ENCODE measurements at places on chromosomes 2 and 18.

GRCh38 chr2:113686537-113686936 lies 59.5 kb downstream of the RABL2A start:
- DNase-seq: no peak

DNA sequence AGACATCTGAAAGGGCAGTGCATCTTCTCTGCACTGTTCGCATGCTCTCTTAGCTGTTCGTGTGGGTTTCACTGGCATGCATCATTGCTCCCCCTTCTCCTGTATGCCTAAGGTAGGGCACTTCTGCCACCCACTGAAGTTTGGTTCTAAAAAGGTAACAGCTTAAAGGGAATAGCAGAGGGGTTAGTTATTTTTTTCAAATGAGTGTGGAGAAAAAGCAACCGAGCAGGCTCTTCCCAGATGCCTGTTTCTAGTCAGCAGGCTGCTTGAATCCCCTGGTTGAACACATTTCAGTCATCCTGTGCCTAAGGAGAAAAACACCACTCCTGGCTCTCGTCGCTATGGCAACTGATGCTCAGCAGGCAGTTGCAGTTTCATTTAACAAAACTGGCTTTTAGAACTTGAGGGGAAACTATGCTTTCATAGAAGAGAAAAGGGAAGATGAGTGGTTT lies 69.8 kb upstream of the GALNT3 start:
- no peak for DNase-seq

DNA sequence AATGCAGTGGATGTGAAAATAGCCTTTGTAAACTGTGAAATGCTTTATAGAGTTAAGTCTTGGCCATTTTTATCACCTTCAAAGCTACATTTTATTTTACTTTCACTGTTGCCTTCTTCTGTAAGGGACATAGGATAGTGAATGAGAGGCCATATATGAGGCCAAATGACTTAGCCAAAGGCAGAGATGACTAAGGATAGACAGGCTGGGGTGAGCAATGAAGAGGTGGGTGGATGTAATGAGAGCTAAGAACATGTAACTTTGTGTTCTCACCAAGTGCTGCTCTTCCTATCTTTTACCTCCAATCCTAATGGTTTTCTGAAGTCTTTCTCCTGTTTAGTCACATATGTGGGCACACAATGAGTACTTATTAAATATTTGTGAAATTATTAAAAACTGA lies 101.9 kb downstream of the MBD5 start:
- peak; percentile 37 for DNase-seq

DNA sequence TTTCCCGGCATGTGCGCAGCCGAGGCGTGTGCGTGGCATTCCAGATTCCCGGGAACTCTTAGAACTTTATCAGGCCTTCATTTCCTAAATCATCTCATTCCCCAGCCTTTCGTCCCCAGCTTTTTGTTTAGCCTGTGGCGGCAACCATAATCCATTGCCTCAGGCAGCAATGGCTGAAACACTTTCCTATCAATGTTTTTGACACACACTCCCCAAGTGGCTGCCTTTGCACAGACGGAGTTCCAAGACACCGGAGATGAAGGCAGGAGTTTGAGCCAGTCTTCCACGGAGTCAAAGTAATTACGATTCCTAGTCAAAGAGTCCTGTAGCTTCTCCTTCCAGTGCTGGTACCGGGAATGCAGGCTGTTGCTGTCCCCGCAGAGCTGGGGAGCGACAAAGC lies 64.8 kb downstream of the KCNG2 start:
- no peak for DNase-seq

DNA sequence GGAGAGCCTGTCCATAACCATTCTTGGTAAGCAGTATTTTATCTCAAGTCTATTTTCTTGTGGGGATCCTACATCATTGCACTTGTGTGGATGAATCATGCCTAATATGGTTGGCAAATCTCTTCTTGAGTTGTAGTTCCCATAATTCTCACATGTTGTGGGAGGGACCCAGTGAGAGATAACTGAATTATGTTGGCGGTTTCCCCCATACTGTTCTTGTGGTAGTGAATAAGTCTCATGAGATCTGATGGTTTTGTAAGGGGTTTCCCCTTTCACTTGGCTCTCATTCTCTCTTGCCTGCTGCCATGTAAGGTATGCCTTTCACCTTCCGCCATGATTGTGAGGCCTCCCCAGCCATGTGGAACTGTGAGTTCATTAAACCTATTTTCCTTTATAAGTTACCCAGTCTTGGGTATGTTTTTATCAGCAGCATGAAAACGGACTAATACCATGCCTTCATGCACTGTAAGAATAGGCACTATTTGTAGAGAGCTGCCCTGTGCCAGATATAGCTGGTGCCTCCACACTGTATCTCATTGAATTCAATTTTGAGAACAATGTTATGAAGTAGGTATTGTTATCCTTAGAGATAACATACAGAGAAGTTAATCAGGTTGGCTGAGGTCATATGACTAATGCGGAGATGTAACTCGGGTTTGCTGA lies 148.3 kb downstream of the PLCL1 start:
- no peak for DNase-seq
